ENCODE measurements at places on chromosomes 16 and 17.
A peak's percentile ranks its signal among the peaks of the same experiment; 100 is the strongest.

GRCh38 chr16:426115-426905, 861 bp downstream of the RAB11FIP3 start:
- peak; percentile 48 for DNase-seq

DNA sequence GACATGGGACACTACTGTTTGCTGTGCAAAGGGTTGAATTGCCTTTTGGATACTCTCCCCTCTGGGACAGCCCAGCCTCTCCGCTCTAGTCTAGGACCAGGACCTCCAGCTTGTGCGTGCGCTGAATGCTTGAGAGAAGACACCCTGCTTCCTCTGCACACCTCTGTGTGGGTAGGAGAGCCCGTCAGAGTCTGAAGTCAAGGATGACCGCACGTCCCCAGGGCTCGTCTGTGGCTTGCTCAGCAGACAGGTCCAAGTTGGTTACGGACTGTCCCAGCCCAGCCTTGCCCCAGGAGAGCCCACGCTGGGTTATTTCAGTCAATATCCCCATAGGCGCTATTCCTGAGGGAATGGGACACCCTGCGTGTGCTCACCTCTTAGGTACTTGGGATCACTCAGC, 3.7 kb downstream of the C16orf89 start:
- no peak for DNase-seq

GRCh38 chr16:56029026-56029425, 153.9 kb upstream of the CES5A start:
- no peak for DNase-seq

- DNase-seq, result peak; percentile 31
These were observed 1.1 kb downstream of the CFAP119 start for GRCh38 chr16:30760577-30761426.

DNA sequence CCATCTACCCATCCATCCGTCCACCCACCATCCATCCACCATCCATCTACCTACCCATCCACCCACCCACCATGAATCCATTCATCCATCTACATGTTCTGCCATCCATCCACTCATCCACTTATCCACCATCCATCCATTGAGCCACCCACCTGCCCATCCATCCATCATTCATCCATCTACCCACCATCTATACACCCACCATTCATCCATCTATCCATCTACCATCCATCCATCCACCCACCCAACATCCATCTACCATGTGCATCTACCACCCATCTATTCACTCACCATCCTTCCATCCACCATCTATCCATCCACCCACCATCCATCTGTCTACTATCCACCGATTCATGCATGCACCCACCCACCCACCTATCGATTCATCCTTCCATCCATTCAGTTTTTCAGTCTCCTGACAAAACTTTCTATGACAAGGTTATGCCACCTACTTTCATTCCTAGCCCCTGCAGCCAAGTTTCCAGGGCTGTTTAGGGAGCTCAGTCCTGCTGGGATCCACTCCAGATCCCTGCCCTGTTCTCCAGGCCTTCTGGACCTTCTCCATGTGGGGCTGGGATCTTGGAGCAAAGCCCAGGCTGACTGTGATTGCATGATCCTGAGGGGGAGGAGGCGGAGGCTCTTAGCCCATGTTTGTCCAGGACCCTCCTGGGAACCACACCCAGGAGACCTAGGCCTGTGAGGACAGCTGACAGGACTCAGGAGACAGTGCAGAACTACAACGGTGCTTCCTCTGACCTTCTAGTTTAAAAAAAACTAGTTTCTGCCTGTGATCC, 27.4 kb downstream of the BCO1 start:
- DNase-seq, result peak; percentile 90

GRCh38 chr16:57069053-57069452, 23.3 kb upstream of the CPNE2 start:
- DNase-seq, result no peak

DNA sequence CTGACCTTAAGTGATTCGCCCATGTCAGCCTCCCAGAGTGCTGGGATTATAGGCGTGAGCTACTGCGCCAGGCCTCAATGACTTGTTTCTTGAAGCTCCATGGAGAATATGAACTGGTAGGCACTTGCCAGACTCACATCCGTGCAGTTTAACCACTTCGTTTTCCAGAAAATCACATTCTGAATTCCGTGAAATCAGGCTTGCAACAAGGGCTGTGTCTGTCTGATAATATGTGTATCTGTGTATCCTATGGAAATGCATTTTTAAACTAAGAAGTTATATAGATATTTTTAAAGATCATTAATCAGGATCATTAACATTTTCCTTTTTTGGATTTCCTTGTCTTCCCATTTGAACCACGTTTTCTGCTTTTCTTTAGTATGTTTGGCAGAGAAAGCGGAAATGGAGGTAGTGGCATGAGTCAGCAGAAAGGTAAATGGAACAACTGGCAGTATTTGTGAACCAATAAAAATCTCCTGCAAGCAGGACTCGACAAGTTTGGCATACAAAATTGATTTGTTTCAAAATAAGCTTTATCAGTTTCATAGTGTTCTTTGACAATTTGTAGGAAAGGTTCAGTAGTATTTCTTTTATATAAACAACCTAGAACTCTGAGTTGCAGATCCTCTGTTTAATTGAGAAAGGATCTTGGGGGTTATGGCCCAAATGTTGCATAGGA, 33.0 kb downstream of the USP10 start:
- no peak for DNase-seq

DNA sequence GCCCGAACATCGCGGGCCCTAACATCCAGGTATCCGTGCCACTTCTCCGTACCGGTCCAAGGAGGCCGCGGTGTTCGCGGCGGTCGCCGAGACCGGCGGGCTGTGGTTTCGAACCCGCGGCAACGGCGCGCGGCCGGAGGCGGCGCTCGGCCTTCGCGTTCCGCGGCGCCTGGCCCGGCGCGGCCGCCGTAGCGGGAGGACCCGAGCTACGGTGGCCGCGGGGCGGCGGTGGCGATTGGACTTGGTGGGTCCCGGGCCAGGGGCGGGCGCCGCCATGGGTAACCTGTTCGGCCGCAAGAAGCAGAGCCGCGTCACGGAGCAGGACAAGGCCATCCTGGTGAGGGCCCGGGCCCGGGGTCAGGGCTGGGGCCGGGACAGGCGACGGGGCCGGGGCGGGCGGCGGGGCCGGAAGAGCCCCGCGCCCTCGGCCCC, at the start of gene CHMP6:
CHMP6 (plus strand) TSS at position 197 of the 432 bp plus-strand sequence; CDS start at position 275, 78 bp downstream.
- peak; percentile 91 for DNase-seq

DNA sequence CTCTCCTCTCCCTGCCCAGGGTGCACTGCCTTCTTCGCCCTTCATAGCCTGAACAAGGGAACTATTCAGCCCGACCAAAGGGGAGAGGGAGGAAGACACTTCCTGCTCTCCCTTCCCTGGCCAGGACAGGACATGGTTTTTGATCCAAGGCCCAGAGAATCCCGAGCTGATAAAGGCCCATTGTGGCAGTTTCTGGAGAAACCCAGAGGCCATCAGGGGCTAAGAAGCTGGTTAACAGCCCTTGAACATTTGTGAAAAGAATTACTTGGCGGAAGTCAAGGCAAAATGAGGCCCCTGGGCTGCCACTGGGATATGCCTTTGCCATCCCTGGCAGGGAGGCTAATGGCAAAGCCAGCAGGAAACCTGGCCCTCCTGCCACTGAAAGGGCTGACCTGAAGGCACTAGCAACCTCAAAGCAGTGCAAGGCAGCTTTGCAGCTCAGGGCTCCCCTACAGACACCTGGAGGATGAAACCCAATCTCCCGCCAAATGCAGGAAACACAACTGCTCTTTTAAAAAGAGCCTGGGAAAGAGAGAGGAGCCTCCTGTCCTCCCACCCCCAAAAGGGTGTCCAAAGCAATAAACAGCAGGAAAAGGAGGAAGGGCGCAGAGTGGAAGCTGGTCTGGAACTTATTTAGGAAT, 12.6 kb downstream of the PHB1 start:
- no peak for DNase-seq

DNA sequence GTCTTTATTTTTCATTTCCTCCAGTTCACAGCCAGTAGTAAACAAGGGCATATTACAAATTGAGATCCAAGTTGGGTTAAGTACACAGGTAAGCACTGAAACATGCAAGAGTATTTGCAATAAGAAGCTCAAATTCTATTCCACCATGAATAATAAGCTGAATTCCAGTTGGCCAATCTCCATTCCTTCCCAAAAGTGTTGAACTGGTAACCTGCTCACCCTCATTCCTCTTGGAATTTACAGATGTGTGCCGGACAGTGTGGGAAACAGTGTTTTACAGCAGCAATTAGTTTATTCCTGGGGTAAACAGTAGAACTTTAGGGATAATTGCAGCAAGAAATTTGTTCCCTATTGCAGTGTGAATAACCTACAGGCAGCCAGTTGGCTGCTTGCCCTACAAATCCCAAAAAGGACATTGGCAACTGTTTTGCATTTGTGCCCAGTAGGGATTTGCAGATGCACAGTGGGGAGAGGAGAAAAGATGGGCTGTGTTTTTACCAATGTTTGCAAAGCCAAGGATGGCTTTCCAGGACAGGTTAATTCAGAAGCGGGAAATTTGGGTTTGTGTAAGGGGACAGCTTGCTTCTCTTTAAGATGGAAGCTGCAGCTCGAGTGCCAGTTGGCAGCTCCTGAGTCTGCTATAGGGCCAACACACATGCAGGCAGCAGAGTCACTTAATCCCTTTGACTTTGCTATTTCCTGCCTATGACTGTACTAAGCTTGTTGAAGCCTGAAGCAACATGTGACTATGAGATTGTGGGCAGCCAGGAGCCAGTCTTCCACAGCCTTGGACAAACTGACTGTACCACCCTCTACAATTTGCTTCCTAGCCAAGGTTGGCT, 318.9 kb downstream of the MAP2K6 start:
- DNase-seq, result peak; percentile 51

GRCh38 chr17:72590382-72590781, 469.6 kb downstream of the SOX9 start:
- no peak for DNase-seq

DNA sequence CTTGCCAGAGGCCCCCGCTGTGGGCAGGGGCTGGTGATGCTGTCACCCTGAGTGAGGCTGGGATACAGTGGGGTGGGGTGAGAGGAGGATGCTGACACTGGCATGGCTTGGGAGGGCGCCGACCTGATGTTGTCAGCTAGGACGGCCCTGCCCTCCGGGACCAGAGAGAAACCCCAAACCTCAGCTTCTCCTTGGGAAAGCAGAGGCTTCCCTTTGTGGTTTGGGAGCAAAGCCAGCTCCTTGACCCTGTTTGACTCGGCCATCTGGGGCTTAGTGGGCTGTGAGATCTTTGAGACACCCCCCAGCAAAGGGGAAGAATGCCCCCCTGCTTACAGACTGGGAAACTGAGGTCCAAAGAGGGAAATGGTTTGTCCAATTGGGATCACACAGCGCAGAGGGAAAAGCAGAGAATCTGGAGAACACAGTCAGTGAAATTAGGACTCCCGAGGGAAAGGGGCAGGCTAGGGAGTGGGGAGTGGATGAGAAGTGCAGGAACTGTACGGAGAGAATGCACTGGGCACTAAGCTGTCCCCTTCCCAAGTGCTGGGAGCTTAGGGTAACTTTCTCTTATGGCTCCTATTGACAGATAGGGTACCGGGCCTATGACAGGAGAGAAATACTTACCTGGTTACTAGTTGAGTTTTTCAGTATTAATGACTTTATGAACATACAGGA, 40.7 kb upstream of the DLX4 start:
- DNase-seq, result no peak

DNA sequence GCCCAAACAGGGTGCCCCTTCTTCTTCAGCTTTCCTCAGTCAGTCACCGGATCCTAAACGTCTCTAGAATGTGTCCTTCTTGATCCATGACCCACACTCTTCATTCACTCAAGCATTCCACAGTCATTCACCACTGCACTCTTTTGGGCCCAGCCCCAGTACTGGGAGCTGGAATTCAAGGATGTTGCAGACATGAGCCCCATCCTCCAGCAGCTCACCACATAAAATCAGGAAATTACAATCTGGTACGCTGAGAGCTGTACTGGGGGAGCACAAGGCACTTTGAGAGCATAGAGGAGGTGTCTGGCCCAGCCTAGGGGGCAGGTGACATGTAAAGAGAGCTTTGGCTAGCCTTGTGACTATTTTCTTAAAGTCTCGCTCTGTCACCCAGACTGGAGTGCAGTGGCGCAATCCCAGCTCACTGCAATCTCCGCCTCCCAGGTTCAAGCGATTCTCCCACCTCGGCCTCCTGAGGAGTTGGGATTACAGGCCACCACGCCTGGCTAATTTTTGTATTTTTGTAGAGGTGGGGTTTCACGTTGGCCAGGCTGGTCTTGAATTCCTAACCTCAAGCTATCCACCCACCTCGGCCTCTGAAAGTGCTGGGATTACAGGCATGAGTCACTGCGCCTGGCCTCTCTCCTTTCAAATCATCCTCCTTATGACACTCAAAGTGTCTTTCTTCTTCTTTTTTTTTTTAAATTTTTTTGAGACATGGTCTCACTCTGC, 18.7 kb downstream of the CES4A start:
- DNase-seq, result no peak
